ENCODE measurements at places on chromosomes 11 and 22.

GRCh38 chr11:82523141-82523540, 210.5 kb downstream of the FAM181B start:
- DNase-seq: no peak

- DNase-seq: no peak
These were observed 126.3 kb upstream of the TIMP3 start for GRCh38 chr22:32674925-32675825.

DNA sequence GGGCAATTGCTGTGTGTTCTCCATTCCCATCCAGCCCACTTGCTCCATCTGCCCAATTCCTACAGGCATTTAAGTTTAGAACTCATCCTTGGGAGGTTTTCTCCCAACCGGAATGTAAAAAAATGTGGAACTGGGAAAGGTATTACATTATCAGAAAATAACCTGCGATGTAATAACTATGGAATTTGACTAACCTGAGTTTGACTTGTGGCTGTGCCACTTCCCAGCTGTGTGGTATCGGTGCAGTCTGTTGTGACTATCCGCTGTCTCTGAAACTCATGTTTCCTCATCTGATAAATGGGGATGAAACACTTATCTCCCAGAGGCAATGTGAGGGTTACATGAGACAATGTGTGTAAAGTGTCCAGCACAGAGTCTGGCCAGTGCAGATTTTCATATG, 77.6 kb downstream of the TENM4 start:
- DNase-seq: no peak

DNA sequence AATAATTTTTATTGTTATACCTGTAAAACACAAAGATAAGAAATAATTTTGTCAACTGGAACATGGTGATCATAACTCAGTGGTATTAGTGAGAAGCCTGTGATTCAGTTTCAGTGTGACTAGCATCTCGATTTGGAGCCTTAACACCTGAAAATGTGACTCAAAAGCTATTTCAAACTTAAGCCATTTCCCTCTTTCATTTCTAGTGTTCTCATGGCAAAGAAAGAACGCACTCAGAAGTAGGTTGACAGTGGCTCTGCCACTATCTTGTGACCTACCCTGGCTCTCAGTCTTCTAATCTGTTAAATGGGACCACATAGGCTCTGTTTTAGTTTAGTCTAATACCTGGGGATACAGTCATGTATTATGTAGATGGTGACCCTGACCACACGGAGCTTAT, 62.7 kb downstream of the ISX start:
- DNase-seq: no peak

DNA sequence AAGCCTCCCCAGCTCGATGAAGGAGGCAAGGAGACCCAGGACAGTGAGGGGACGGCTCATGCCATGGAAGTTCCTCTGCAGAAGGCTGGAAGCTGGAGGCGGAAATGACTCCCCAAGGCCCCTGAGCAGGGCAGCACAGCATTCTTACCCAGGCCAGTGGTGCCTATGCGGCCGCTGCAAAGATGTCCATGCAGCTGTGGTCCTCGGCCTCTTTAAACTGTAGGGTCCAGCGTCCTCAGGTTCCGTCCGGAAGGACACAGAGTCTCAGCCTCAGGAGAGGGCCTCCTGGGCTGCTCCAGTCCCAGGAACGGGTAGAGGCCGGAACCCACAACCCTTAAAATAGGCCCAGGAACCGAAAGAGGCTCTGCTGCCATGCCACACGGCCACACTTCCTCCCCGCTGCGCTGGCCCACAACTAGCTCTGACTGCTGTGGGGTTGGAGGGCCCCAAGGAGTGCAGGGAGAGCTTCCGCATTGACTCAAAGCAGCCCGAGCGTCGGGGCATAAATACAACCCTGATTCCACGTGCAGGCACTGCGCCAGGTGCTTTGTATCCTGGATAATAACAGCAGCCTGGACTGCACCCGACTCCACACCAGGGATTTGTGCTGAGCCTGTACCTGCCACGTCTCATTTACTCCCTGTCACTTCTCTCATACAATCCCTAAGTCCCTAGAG, 5.5 kb downstream of the KIAA0930 start:
- no peak for DNase-seq
